ENCODE measurements at places on chromosomes 11 and 22.

DNA sequence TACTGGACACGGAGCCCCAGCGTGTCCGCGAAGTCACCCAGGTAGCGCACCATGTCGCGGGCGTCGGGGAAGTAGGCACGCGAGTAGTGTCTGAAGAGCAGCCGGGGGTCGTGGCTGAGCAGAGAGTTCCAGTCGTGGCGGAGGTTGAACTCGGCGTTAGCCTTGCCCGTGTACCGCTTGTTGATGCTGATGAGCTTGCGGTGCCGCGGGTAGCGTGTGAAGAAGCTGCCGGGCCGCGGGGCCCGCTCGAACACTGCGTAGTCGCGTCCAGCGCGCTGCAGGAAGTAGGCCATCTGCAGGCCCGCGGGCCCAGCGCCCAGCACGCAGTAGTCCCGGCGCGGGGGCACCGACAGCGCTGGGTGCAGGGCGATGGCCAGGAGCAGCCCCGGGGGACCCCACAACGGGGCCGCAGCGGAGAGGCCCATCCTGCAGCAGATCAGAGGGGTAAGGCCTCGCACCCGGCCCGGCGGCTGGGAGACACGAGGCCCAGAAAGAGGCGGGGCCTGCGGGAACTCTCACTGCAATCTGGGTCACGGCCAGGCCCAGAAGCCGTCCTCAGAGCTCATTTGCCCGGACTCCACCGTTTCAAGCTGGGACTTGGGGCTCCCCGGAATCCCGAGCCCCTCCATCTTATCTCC lies 723 bp downstream of the FOXRED2 start:
- no peak for DNase-seq

- DNase-seq: no peak
Observed at GRCh38 chr11:8870411-8871170, 40.4 kb upstream of the AKIP1 start.

- DNase-seq: no peak
Observed at GRCh38 chr11:92053216-92053615, 171.4 kb upstream of the FAT3 start.

DNA sequence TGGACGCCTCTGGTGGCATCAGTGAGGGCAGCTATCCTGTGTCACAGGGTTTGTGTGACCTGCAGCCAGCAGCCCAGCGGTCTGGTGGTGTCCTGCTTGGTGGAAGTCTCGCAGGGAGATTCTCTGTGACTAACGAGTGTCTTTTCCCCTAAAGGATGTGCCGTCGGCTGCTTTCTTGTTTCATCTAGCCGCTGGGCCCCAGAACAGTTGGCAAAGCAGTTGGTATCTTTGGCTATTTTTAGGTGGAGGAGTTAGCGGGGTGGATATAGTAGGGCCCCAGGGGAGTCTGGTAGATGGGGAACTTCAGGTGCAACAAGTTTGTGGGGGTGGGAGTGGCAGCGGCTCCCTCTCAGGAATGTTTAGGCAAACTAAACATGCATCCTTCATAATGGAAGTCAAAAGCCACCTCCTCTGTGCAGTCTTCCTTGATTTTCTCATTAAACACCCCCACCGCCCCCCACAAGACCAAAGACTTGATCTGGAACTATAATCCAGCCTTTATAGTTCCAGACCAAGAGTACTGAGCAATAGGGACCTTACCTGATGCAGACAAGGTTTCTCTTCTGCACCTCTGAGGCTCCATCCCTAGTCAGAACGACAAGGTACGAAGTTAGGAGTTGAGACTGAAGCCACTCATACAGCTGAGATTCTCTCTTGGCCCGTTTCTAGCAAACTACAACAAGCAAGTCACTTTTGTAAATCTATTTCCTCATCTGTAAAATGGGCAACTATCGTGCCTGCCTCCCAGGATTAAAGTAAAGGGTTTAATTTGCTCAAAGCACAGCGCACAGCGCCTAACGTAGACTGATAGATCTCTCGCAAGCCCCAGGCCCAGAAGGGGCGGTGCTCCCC lies 1.1 kb upstream of the PELI3 start:
- DNase-seq: no peak

DNA sequence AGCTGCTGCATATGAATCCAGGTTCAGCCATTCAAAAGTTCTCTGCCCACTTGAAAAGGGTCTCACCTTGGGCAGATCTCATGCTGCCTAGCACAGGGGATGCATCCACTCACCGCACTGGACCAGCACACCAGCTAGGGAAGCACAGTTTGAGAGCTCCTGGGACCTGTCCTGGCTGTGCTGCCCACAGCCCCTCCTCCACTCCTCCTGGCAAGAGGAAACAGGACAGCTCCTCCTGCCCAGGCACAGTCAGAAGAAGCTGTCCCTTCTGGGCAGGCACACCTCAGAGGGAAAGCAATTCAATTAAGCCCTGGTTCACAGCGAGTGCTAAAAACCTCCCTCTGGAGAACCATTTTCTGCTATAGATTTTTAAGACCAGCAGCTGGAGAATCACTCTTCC lies 146.7 kb downstream of the ST3GAL4 start:
- DNase-seq: no peak

DNA sequence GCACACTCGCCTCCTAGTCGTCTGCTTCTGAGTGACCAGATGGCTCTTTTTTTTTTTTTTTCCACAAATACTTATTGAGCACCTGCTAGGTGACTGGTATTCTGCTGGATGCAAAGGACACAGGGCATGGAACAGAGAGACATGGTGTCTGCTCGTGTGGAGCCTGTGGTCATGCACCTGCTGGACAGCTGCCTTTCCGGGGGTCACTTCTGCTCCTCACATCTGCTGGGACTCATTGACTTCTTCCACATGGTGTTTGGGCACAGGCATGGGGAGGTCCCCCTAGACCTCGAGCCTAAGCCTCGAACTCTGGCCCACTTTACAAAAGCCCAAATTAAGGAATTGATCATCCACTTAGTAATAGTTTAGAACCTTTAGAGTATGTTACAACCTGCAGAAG lies 39.5 kb upstream of the EMID1 start:
- DNase-seq: no peak

GRCh38 chr11:74870485-74870884 lies 78.4 kb downstream of the XRRA1 start:
- DNase-seq: no peak

DNA sequence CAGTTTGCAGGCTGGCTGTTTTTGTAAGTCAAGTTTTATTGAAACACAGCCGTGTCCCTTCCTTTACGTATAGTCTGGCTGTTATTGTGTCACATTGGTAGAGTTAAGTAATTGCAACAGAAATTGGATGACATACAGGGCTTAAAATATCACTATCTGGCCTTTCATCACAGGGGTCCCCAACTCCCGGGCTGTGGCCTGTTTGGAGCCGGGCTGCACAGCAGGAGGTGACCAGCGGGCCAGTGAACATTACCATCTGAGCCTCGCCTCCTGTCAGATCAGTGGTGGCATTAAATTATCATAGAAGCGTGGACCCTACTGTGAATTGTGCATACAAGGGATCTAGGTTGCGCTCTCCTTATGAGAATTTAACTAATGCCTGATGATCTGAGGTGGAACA lies 31.7 kb downstream of the EXT2 start:
- no peak for DNase-seq

DNA sequence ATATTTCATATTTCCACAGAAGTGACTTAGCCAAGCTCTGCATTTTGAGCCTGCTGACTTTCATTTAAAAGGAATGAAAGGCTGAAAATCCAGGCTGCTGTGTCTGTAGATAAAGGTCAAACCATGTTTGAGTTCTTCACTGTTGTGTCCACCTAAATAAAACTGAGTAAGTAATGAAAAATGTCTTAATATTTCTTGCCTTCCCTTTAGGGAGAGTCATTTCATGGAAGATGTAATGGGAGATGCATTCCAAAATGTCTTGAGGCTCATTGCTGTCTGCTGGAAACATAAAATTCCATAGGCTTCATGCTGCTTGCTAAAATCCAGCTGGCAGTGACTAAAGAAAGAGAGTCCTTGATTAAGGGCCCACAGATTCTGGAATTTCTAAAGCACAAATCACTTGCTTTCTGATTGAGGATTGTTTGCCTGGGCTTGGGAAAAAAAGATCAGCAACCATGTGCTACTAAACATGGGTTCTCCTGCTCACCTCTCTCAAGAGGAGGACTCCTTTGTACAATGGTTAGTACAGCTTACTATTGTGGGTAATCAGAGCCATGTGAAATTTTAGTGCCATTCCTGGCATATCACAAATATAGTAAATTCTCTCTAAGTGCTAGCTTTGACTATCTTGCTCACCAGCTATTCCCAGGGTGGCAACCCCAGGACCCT lies 56.9 kb downstream of the PANX1 start:
- DNase-seq: no peak

GRCh38 chr11:69950120-69950519 lies 128.0 kb upstream of the ANO1 start:
- no peak for DNase-seq

DNA sequence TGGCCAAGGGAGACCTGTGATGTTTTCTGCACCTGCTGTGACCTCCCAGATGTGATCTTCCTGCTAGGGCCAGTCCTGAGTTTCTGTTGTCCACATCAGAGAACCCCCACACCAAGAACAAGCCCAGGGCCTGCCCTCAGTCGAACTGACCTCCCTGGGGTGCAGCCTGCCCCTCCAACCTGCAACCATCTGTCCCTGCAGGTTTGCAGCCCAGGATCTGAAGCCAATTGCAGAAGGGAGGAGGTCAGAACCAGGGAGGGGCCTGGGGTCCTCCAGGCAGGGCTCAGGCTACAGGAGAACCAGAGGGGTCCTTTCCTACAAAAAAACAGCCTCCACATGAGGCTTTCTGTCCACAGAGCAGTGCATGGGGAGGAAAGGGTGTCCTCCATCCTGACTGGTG lies 807 bp downstream of the TRIM3 start:
- no peak for DNase-seq

Data from stimulated activated CD4-positive, alpha-beta T cell treated with anti-CD3 and anti-CD28 coated beads, TNF-alpha, amount 100 ng/mL, for 4 hours (primary cell).